ENCODE measurements at places on chromosomes 7 and 10. TPM values are rescaled to one million over a fixed set of nuclear protein-coding genes. Genes with fewer than 3 reads are reported as not detected.
A peak's percentile ranks its signal among the peaks of the same experiment; 100 is the strongest.

The TRIL gene
- polyA plus RNA-seq, result 4.9 TPM

DNA sequence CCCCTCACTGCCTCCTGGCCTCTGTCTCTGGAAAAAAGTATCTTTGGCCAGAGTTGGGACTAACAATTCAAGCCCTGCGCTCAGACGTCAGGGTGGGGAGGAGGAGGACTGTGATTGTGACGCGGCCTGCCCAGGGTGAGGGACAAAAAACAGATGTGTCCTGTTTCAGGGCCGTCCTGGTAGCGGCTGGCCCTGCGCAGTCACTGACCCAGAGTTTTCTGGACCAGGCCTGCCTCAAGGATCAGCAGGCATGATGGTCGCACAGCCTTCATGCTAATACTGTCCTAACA is 110.1 kb downstream of the CYTH3 start:
- no peak for DNase-seq

The CNPY1 gene
- not detected for polyA plus RNA-seq

The HOXA5 gene
- not detected for polyA plus RNA-seq

The SPDYE16 gene
- polyA plus RNA-seq, result 0.03 TPM

GRCh38 chr7:39407723-39408122 is 158.5 kb upstream of the YAE1 start:
- DNase-seq, result no peak

- no peak for DNase-seq
These were observed 50.7 kb downstream of the BPGM start for GRCh38 chr7:134697205-134697886.

The MACC1 gene
- 1.2 TPM for polyA plus RNA-seq

GRCh38 chr7:148921189-148921588 is 37.1 kb upstream of the EZH2 start:
- no peak for DNase-seq

DNA sequence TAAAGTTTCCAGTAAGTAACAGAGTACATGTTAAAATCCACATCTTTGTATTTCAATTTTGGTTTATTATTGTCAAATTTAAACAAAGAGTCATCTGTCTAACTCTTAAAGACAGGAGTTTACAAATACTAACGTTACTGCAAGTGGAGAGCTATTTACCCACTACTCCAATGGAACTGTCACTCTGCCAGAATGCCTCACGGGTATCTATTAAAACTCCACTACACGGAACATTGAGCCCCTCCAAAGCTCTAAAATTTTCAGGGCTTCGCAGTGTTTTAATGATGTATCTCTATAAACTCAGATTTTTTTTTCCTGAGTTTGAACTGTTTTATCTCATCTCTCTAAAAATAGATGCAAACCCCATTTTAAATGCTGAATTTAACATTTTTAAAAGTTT is 388.7 kb upstream of the SEMA3A start:
- DNase-seq, result no peak

DNA sequence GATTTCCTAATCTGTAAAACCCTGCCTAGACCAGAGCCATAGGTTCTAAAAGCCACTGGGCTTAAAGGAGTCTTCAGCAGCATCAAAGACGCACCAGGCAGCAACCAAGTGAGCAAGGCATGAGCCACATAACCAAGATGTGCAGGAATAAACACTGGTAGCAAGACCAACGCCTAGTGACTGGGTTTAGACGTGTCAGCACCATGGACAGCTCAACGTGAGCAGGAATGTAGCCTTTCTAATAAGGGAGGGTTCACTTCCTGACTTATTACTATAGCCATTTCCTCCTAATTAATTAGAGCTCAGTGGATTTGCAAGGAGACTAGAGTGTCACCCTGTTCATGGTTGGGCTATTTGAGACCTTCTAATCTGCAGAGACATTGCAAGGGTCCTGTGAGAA is 223.7 kb downstream of the LHFPL3 start:
- DNase-seq, result peak; percentile 73

DNA sequence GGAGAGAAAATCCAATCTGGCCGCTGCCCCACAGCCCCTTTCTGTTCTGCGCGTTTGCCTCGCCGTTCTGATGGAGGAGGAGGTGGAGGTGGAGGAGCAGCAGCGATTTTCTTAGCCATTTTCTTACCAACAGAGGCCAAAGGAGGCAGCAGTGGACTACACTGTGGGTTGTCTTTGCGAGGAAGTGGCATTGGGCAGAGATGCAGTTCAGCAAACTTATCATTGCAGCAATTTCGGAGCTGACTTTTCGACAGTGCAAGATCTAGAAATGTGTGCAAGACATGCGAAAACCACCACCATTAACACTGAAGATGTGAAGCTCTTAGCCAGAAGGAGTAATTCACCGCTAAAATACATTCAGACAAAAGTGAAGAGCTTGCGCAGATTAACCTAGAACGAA is 1.9 kb upstream of the ARL4A start:
- DNase-seq, result peak; percentile 61

DNA sequence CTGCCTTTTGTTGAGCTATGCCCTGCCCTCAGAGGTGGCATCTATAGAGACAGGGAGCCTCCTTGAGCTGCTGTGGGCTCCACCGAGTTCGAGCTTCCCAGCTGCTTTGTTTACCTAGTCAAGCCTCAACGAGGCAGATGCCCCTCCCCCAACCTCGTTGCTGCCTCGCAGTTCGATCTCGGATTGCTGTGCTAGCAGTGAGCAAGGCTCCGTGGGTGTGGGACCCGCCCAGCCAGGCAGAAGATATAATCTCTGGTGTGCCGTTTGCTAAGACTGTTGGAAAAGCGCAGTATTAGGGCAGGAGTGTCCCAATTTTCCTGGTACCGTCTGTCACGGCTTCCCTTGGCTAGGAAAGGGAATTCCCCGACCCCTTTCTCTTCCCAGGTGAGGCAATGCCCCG is 88.4 kb upstream of the CDK6 start:
- DNase-seq, result no peak

DNA sequence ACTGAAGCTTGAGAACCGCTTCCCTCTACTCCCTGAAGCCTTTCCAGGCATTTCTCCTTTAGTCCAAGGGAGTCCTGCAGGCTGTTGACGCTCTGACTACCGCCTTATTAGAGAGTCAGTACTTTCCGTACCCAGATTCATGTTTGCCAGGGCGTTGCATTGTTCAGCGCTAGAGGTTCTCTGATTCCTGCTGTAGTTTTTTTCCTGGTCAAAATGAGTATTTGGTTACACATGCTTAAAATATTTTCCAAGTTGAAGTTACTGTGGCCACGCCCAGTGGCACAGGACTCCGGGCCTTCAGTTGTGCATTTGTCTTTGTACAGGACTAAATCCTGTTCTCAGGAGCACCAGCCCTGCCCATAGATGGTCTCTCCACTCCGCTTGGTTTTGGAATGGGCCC is 7.9 kb downstream of the MTURN start:
- DNase-seq, result no peak

DNA sequence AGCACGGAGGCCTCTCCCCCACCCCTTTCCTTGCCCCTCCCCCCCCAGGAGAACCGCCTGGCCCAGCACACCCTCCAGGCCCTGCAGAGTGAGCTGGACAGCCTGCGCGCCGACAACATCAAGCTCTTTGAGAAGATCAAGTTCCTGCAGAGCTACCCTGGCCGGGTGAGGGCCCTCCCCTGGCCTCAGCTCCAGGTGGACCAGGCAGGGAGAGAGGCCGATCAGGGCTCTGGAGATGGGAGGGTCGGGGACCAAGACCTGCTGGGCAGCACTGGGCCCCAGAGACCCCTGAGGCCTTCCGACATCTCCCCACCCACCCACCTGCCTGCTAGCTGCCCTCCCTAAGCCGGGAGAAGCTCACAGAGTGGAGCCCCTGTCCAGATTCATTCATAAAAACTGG is 8.8 kb upstream of the SH2B2 start:
- DNase-seq, result no peak

The PRF1 gene
- polyA plus RNA-seq, result 0.15 TPM

- no peak for DNase-seq
These were observed 128.8 kb downstream of the LHPP start for GRCh38 chr10:124590216-124591122.

GRCh38 chr7:102836977-102837376 is 75.8 kb upstream of the LRRC17 start:
- DNase-seq, result no peak

The STYXL1 gene
- polyA plus RNA-seq, result 53.2 TPM

- peak; percentile 75 for DNase-seq
These were observed 10.1 kb upstream of the C10orf95 start for GRCh38 chr10:102461187-102462054.

DNA sequence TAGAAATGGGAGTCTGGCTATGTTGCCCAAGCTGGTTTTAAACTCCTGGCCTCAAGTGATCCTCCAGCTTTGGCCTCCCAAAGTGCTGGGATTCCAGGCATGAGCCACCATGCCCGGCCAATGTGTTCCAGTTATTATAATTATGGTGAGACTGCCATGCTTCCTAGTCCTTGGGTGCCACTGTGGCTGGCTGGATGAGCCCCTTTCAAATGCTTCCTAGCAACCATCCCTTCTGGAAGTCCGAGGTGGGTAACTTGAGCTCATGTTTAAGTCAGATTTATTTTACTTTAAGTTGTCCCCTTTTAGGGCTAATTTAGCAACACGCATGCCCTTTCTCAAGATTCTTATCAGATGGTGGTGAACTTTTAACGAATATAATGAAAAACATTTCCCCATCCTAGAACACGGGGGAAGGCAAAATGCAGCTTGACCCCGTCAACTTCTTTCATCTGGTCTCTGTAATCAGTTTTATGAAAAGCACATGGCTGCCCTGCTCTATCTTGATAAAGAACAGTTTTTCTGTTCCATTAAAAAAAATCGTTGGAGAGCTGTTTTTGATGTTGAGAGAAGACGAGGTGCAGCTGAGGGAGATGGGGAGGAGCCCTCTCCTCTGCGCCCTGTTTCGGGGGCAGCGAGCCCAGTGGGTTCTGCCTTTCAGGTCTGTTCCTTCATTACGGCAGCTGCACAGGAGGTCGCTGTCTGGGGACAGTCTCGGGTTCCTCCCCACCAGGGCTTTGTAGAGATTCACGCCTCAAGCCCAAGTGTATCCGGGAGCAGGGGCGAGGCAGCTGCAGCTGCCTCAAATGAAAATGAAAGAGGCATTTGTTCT is 61.0 kb upstream of the MKI67 start:
- DNase-seq, result no peak
